ENCODE measurements at places on chromosomes 7 and 10.

- DNase-seq = no peak
These were observed 7.6 kb downstream of the PRXL2A start for GRCh38 chr10:80415734-80416478.

GRCh38 chr10:125555743-125556142 lies 127.2 kb downstream of the TEX36 start:
- no peak for DNase-seq

GRCh38 chr10:43970717-43971116 lies 322.0 kb upstream of the ZNF32 start:
- DNase-seq = no peak

DNA sequence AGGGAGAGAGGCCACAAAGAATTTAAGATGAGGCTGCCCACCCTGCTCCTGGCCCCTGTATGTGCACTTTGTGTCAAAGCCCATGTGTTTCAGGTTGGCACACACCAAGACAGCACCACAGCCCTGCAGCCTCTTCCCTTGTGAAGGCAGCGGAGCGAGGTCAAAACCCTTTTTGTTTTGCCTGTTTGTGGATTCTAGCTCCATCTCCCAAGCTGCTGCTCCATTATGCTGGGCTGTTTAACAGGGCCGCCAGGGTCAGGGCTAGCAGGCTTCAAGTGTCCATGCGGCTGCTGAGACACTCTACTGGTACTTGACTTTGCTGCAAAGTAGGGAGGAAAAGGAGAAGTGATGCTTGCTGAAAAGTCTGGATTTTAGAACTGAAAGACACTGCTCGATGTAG lies 142.3 kb upstream of the EFCAB10 start:
- no peak for DNase-seq

DNA sequence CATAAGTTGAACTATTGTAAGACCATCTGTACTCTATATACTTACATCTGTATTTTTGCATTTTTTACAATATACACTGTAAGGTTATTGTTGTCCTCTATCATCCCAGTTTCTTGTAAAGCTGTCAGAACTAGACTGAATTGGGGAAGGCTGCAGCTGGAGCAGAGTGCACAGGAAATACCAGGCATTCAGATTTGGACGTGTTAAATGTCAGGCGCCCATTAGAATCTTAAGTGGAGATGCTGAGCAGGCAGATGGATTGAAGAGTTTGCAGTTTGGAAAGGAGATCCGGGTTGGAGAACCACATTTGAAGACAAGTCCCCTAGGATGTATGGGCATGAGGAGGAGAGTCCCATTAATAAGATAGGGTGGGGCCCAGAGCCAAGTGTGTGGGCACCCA lies 40.4 kb downstream of the MTURN start:
- no peak for DNase-seq

- DNase-seq = no peak
These were observed 339.8 kb downstream of the ABCA13 start for GRCh38 chr7:48511080-48511479.

DNA sequence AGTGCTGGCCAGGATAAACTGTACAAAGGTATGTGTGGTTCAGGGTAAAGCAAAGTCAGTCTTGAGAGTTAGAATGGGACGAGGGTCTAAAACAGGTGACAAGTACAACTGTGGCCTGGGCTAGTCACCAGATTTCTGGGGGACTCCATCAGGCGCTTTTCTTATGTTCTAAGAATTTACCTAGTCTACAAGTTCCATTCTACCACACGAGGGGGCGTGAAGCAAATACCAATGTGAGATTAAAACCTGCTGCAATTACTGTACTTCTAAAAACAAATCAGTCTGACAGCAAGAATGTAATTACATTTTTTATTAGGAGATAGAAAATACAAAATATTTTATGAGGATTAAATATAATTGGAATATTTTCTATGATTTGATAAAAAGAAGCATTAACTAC lies 146.5 kb downstream of the ALOX5 start:
- no peak for DNase-seq

DNA sequence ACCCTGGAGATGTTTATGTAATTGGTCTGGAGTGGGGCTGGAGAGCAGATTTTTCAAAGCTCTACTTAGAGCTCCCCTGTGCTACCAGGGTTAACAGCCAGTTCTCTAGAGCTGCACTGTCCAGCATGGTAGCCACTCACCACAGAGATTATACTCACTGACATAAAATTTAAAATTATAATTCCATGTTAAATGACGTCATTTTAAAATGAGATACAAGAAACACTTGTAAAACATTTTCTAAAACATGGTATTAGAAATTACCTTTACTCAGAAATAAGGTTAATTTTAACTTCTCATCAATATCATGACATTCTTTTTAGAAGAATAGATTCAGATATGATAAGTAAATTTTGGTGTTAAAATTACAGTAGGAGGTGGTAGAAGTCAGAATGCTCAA lies 306.2 kb upstream of the LRRN3 start:
- DNase-seq = no peak

DNA sequence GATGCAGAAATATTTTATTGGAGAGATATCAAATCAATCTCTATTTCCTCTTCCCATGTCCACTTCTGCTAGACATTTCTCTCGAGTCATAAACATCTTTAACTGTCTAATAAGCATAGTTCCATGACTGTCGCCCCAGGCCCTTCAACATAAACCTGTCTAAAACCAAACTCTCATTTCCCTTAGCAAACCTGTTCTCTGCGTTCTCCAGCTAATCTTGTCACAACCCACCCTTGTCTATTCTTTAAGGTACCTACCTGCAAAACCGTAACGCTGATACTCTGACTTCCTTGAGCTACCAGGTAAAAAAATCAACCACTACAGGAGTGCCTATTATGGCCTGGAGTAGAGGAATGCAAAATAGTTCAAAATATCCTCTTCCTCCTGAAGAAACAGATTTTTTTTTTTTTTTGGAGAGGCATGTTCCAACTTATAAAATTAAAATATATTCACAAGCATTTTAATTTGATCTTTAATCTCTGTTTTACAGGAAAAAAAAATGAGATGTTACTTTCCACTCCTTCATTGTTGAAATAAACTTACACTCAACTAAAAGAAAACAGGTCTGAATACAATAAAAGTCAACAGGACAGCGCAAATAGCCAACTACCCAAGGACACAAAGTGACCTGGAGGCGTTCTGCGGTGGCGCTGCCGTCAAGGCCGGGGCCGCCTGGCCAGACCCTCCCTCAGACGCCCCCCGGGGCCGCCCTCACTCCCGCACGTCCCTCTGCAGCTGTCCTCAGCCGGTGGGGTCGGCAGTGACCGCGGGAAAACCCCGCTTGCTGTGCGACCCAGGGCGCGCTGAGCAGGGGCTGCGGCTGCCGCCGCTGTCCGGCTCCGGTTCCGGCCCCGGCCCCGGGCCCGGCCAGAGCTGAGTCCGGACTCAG lies 765 bp downstream of the SLC25A40 start:
- no peak for DNase-seq

DNA sequence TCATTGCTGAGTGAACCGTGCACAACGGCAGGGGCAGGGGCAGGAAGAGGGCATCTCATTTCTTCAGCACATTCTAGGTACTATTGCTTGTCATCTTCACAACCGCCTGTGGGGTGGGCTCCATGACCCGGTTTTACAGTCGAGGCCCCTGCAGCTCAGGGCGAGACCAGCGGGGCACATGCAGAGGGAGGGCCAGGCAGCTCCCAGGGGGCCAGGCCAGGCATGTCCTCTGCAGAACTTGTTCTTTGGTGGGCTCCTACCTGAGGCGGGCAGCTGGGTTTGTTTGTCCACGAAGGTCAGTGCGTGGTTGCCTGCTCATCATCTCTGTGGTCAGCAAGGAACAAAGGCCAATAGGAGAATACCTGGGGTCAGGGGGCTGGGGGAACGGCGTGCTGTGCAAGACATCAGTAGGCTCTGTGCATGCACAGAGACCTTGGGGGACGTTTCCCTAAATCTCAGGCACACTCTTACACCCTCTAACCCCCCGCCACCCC lies 75.1 kb upstream of the LEP start:
- DNase-seq = no peak

DNA sequence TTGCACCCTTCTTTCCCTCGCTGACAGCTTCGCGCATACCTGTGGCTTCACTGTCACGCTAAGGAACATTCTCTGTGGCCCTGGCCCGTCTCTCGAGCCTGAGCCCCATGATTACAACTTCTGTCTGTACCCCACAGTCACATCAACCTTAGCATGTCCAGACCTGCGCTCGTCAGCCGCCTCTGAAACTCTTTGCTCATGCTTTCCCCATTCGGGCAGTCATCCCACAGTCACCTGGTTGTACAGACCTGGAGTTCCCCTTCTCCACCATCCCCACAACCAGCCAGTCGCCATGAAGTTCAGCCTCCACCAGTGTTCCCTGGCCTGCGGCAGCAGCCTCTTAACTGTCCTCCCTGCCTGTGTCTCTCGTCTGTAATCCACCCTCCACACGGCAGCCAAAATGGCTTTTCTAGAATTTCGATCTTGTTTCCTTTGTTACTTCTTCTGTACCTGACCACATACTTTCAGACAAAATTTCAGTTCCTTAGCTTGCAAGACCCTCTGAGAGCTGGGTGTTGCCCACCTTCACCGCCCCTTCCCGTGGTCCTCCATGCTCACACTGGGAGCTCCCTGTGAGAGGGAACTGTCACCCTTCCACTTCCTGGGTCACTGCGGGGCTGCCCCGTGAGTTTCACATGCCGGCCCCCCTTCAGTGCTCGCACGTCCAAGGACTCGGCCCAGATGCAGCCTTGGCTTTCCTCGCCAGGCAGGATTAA lies 229.2 kb downstream of the CELF2 start:
- DNase-seq = no peak

GRCh38 chr7:71457846-71458590 lies 326.1 kb downstream of the GALNT17 start:
- DNase-seq = no peak

DNA sequence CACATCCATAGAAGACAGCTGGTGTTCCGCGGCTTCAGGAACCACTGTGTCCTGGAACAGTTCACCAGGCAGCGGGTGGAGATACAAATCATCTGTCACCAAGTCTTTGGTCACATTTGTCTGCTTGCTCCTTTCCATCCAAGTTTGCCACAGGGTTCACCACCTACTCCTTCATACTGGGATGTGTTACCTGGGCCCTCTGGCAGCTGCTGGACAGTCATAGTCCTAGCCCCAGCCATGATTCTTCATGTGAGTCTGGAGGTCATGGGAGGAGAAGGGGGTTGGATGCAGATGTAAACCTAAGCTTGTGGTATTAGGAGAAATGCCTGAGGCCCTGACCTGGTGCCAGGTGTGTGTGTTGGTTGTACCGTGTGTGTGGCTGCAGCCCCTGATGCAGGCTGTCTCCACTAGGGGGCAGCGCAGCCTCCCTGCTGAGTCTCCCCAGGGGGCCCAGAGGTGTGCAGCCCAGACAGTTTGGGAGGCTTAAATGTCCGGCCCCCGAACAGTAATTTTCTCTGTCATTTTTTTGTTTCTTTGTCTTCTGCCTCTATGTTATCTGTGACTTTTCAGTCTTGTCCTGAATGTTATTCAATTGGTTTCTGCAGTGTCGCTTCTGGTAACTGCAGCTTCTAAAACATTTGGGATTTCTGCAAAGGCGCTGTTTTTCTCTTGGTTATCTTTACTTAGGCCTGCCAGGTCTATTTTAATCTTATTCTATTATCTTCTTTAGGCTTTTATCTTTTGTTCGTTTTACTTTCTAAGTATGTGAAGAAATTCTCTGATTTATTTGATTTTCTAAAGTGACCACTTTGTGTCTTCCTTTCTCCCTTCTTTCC lies 14.8 kb downstream of the NPS start:
- DNase-seq = no peak

DNA sequence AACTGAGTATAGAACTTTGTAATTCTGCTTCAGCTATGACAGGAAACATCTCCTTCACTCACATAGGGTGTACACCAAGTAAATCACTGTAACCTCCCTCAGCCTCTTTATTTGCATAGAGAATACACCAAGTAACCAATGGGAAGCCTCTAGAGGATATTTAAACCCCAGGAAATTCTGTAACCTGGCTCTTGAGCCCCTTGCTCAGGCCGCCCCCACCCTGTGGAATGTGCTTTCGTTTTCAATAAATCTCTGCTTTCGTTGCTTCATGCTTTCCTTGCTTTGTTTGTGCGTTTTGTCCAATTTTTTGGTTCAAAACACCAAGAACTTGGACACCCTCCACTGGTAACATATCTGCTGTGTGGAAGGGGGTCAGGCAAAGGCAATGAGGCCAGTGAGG lies 60.2 kb downstream of the CLRN3 start:
- no peak for DNase-seq

GRCh38 chr10:6530211-6530840 lies 49.8 kb downstream of the PRKCQ start:
- no peak for DNase-seq

DNA sequence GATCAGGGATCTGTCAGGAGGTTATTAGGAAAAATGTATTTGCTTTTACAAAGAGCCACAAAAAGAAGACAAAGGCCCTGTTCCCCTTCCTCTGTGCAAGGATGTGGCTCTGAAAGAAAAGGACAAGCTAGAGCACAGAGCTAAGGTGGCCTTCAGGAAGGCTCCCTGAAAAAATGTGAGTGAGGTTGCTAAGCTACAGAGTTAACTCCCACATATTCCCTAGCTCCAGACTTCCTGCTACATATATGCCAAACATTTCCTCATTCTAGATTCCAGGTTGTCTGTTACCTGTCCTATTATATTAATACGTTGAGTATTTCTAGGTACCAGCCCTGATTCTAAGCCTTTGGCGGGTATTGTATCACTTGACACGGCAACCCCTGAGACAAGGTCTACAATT lies 369.0 kb downstream of the PARD3 start:
- DNase-seq = no peak

- no peak for DNase-seq
These were observed 3.1 kb upstream of the UPP1 start for GRCh38 chr7:48085942-48086341.

GRCh38 chr10:131856441-131857094 lies 44.2 kb upstream of the PPP2R2D start:
- no peak for DNase-seq

- peak; percentile 83 for DNase-seq
These were observed 26.1 kb upstream of the RSU1 start for GRCh38 chr10:16843252-16843870.

DNA sequence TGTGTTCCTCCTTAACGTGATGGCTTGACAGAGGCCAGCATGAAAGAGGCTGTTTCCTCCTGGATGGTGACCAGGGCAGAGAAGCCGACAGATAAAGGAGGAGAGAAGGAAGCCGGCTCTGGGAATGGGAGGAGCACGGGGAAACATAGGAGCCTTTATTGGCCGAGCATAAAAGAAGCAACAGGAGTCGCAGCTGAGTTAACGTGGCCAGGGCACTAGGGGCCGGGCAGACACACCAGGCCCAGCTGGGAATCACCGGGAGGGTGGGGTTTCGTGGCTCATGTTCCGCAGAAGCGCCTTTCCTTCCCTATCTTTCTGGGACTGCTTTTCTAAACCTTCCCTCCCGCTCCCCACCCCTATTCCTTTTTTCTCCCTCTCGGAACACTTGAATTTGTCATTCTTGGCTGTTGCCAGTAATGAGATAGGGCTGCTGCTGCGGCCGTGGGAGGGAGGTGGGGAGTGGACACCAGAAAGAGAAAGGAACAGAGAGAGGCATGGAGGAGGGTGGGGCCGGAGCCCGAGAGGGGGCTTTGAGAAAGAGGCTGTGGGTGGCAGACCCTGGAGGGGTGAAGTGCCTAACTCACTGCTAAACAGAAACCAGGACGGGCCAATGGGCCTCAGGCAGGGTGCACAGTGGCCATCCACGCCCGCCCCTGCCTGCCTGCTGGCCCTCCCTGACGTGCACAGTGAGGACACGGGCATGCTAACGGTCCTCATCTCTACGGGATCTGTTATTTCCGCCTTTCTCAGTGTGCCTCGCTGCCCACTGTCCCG lies 65.2 kb downstream of the COL13A1 start:
- DNase-seq = no peak

- DNase-seq = no peak
These were observed 88.8 kb downstream of the JCAD start for GRCh38 chr10:29970576-29970975.
